ENCODE measurements at places on chromosomes 5 and 9. TPM values are rescaled to one million over a fixed set of nuclear protein-coding genes. Genes with fewer than 3 reads are reported as not detected.

- H3K27ac ChIP-seq = no peak overlapping the region
- no peaks in the 10 kb centered on the region for H3K36me3 ChIP-seq
- no peak overlapping the region for H3K4me3 ChIP-seq
- DNase-seq = no peak
Measured at GRCh38 chr9:93190656-93191353, 6.9 kb downstream of the WNK2 start.

GRCh38 chr5:159469496-159470372, 139.4 kb upstream of the IL12B start:
- peaks cover 2% of the 10 kb centered on the region for H3K4me1 ChIP-seq
- no peak overlapping the region for H3K27ac ChIP-seq
- H3K27me3 ChIP-seq = no peaks in the 10 kb centered on the region
- H3K4me3 ChIP-seq = no peak overlapping the region
- DNase-seq = no peak

- no peaks in the 10 kb centered on the region for H3K27me3 ChIP-seq
- peaks cover 15% of the 10 kb centered on the region for H3K36me3 ChIP-seq
- no peak for DNase-seq
- no peak overlapping the region for H3K27ac ChIP-seq
Measured at GRCh38 chr9:6793203-6793602, 35.4 kb downstream of the KDM4C start.

FGF10 gene
- 7.8 TPM for total RNA-seq

- H3K4me1 ChIP-seq = peaks cover 23% of the 10 kb centered on the region
- no peak overlapping the region for H3K27ac ChIP-seq
- no peak overlapping the region for H3K4me3 ChIP-seq
- no peaks in the 10 kb centered on the region for H3K36me3 ChIP-seq
- no peak for DNase-seq
- H3K27me3 ChIP-seq = no peaks in the 10 kb centered on the region
Measured at GRCh38 chr5:68435611-68436010, 220.1 kb downstream of the PIK3R1 start.

DNA sequence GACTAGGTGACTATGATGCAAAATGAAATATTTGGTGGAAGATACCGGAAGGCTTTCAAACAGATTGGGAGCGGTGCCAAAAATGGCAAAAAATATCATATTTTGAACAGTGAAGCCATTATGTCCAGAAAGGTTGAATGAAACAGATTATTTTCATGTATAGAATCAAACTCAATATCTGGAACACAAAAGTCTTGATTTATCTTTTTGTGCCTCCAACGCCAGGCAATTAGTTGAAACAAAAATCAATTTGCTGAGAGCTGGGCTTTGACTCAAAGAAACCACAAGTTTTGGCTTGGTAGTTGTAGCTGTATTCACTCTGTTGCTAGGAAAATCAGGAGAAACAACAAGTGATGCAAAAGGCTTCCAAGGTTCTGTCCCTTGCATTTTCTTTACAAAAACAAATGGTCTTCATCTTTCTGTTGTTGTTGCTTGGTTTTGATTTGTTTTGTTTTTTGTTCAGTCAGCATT, 421.7 kb upstream of the TYRP1 start:
- DNase-seq = peak; percentile 94
- no peak overlapping the region for H3K4me3 ChIP-seq
- no peaks in the 10 kb centered on the region for H3K27me3 ChIP-seq
- no peaks in the 10 kb centered on the region for H3K36me3 ChIP-seq
- H3K4me1 ChIP-seq = no peaks in the 10 kb centered on the region

DNA sequence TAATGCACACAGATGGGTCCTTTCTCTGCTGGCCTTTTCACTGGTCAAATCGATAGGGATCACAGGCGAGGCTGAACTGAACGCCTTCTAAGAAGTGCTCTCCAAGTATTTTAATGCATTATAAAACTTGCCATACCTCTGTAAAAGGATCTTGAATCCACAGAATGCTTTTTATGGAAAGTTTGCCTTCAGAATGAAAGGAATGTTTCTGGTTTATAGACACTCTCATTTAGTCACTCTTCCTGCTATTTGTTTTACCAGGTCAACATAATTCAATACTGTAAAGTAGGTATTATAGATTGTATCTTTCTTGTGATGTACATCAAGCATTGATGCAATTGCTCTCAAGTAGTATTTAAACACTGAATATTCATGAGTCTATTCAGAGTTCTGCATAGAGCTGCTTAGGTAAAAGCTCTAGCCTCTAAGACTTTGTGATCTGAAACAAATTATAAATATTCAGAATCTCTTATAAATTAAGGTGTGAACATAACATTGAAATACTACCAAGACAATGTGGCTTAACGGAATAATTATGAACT, 308.4 kb downstream of the ISL1 start:
- H3K27me3 ChIP-seq = no peaks in the 10 kb centered on the region
- no peaks in the 10 kb centered on the region for H3K4me1 ChIP-seq
- no peak for DNase-seq
- H3K4me3 ChIP-seq = no peak overlapping the region
- H3K36me3 ChIP-seq = no peaks in the 10 kb centered on the region

DEPDC1B gene
- total RNA-seq = 3.6 TPM

- H3K36me3 ChIP-seq = no peaks in the 10 kb centered on the region
- H3K27me3 ChIP-seq = no peaks in the 10 kb centered on the region
- no peak overlapping the region for H3K27ac ChIP-seq
- H3K4me3 ChIP-seq = no peak overlapping the region
- H3K4me1 ChIP-seq = no peaks in the 10 kb centered on the region
Measured at GRCh38 chr9:32701321-32702022, 66.0 kb upstream of the TAF1L start.

CNTNAP3 gene
- total RNA-seq = 2.9 TPM

DNA sequence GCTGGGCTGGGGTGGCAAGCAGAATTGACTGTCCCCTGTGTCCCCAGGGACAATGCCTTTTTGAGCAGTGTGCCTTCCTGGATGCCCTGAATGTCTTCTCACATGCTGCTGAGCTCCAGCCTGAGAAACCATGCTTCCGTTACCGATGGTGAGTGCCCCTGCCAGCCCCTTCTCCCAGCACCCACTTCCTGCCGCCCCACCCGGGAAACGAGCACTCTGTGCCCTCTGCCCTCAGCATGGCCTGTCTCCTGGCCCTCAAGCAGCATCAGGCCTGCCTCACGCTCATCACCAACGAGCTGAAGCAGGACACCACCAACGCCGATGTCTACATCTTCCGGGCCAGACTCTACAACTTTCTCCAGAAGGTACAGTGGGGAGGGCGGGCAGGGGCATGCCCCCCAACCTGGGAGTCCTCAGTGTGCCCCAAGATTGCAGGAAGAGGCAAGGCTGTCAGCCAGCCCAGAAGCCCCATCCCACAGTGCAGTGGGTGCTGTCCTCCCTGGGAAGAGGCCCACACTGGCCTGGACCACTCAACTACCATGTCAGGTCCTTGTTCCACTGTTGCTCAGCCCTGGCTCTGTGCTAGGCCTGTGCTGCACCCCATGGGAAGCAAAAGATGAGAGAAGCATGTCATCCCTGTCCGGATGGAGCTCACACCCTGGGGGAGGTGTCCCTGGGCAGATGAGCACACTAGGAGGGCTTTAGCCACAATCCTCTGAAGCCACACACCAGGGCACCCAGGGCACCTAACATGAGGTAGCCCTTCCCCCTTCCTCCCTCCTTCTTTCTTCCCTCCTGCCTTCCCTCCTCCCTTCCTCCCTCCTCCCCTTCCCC, 4.4 kb downstream of the TTC16 start:
- no peaks in the 10 kb centered on the region for H3K36me3 ChIP-seq
- H3K4me3 ChIP-seq = no peak overlapping the region
- no peak for DNase-seq
- H3K27me3 ChIP-seq = no peaks in the 10 kb centered on the region
- H3K27ac ChIP-seq = no peak overlapping the region

GFI1B gene
- 0.13 TPM for total RNA-seq

IL3 gene
- not detected for total RNA-seq
